ENCODE measurements at places on chromosomes 5 and 9.

GRCh38 chr5:76663573-76663972 lies 40.4 kb upstream of the F2RL2 start:
- DNase-seq: no peak

DNA sequence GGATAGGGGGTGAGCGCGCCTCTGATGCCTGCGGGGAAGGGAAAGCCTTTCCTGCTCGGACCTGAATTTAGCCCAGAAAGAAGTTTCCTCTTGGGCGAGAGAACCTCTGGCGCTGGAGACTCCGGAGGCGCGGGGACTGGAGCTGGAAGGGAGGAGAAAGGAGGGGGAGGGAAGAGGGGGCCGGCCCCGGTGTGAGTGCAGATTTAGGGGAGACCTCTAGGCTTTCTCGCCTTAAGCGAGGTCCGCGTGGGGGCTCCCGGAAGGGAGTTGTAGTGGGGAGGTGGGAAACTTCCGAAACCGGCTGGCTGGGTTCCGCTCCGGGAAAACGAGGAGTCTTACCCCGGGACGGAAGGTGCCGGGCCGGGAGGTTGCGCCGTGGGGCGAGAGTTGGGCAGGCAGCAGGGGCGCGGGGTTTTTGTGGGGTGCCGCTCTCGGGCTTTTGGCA lies 1.3 kb downstream of the PCSK5 start:
- no peak for DNase-seq

DNA sequence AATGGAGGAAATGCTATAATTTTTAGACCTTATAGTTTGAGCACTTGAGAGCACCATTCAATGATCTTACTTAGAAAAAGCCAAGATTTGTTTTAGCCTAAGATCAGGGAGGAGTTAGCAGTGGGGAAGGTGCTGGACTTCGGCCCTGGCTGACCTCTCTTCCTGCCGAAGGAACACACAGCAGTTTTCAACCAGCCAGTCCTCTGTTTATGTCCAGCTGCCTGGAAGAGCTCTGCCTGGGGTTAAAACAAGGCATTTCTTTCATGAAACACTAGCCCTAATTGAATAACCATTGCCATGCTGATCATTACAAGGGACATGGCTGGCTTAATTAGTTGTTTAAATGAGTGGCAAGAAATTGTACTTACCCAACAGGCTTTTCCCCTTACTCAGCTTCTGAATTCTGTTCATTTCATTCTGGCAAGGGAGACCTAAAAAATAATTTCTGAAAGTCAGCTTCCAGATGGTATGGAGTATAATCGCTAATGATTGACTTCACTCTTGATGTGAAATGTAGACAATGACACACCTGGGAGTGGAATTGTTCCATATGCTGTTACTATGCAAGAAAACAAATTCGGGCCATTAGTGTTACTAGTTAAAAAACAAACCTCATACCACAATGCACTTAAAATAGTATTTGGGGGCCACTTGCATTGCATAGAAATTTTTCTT lies 514.2 kb downstream of the SPOCK1 start:
- no peak for DNase-seq

- no peak for DNase-seq
Measured at GRCh38 chr9:22142671-22143070, 133.6 kb upstream of the CDKN2B start.

DNA sequence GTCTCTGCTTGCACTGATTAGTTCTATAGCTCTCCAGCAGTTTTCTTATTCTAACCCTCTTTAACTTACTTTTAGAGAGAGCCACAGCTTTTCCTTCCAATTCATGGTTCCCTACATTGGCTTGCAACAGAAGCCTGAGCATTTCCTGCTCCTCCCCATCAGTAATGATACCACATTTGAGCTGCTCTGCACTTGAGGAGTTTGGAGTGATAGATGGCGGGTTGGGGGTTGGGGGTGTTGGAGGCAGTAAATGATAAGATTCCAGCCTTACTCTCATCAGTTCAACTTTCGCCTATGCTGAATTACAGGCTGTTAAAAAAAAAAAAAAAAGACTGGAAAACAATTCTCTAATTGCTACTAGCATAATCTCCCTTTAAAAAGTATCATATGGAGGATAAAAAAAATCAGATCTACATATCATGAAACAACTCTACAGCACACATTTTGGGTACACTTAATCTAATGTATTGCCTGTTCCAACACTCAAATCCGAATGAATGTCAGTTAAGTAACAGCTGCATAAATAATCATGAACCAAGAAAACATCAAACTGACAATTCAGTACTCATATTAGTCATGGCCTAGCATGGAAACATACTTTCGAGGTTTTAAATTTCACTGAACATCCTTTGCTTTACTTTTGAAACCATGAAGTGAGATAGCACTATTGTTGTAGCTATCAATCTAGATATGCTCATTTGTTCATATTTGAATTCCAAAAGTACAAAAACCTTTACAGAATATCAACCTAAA lies 224.7 kb downstream of the NFIB start:
- no peak for DNase-seq

GRCh38 chr5:14859980-14860379 lies 11.6 kb downstream of the ANKH start:
- DNase-seq: no peak

DNA sequence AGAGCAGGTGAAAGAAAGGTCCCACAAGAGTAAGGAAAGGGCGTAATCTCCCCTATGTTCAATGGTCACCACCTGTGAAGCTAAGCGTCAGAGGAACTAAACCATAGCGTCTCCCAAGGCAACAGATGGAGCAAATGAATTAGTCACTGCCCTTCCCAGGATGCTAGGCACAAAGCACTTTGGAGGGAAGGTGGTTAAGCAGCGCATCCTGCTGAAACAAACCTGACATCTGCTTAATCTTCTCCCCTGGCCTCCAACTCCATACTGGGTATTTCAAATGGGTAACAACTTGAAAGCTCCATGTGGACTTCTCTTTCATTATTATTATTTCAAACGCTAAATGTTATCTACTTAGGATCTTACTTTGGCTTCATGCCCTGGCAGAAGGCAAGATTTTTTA lies 227.3 kb downstream of the MLLT3 start:
- no peak for DNase-seq

- DNase-seq: no peak
Measured at GRCh38 chr9:72996684-72997314, 43.9 kb upstream of the ALDH1A1 start.

DNA sequence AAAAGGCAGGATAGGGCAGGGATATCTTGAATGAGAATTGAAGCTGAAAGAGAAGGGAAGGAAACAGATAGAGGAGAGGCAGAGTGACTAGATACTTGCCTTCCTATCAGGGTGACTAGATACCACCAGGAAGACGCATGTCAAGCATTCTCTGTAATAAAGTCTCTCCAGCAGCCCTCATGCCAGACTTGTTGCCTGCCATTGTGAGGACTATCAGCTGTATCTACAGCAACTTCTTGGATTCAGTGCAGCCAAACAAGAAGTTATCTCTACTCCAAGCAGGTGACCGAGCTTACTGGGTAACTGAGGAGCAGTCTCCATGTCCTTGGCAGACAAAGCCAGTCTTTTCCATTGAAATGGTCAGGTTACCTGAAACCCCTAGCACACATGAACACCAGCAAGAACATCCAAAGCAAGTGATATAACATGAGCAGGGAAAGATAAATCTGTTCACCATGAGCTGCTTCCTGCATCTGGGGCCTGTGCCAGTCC lies 9.3 kb downstream of the SH3RF2 start:
- DNase-seq: no peak

DNA sequence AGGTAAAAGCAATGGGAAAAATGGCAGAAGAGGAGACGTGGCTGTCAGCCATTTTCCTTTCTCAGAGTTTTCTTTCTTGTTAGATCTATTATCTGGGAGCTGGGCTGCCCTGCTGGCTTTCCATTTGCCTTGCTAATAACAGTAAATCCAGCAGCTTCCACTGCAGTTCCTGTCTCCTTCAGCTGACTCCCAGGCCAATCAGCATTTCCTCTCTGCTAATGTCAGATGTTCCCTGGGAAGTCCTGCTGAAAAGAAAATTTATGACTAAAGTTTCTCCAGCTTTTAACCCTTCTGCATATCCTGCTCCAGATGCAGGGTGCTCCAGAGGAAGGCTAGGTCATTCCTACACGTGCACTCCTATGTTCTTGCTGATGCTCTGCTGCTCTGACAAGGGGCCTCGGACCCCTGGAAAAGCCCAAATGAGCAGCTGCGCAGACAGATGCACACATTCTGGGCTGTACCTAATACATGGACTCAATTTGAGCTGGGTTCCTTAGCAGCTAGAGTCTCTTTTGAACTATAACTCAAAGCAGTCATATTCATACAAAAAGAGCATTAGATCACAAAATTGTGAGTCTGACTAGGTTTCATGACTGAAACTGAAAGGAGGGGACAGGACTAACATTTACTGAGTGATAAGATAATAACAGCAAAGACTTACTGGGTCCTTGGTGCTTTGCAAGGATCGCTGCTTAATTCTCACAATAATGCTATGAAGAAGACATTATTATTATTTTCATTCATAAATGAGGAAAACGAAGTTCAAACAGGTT lies 182.2 kb downstream of the MAPKAP1 start:
- DNase-seq: no peak
